SK-N-MC (cell line): ENCODE measurements at places on chromosomes 6 and 20.
A peak's percentile ranks its signal among the peaks of the same experiment; 100 is the strongest.

DNA sequence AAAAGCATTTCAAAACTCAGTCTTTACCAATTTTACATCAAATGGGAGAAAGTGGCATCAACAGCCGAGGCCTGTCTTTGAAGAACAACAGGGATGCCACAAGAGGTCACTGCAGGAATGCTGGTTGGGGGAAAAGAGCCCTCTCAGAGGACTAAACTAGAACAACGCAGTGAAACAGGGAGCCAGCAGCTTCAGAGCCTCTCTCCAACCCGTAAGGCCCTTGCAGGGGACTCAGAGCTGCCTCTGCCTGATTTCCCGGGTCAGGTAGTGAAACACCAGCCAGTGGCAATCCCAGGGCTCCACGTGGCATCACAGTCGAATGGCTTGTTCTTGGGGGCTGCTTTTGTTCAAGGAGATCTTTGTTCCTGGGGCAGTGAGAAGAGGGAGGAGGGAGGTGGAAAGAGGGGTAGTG is 55.0 kb upstream of the KCNK16 start:
- peak; percentile 75 for DNase-seq

- DNase-seq: no peak
Measured at GRCh38 chr6:52983159-52983848, 11.8 kb downstream of the GSTA4 start.

DNA sequence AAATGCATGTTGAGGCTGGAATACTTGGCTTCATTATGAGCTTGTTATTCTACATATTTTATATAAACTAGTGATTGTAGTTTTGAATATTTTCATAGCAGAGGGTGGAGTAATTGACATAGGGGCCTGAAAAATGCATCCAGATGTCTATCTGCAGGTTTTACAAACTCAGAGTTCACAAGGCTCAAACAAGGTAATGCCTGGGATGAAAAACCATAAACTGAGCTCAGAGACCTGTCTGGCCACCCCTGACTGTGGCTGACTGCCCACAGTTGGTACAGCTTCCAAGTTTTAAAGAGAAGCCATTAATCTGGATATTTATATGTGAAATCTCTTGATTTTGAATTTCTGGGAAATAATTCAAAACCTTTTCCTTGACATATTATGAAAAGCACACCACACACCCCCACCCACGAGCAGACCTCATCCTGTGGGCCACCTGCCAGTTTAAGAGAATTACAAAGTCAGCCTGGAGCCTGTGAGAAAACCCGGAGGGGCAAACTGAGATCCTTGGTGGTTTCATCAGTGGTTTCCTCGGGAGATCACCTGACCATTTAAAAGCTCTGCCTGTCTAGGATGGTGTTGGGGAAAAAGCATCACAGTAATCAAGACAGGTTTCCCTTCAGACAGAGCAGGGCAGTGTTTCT is 230.1 kb downstream of the SAMD5 start:
- DNase-seq: no peak

DNA sequence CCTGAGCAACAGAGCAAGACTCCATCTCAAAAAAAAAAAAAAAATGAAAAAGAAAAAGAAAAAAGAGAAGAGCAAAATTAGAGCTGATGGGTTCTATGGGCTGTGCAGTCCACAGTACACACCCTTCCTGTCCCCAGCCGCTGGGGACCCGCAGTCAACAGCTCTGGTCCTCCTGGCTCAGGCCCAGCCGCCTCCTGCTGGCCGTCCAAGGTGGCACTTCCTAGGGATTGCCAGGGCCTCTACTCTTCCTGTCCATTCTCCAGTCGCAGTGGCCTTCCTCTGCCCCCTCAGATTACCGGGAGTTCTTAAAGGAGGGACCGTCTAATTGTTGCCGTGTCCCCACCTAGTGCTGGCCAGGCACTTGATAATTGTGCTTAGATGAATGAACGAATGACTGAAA is 41.7 kb downstream of the TMEM242 start:
- DNase-seq: no peak

DNA sequence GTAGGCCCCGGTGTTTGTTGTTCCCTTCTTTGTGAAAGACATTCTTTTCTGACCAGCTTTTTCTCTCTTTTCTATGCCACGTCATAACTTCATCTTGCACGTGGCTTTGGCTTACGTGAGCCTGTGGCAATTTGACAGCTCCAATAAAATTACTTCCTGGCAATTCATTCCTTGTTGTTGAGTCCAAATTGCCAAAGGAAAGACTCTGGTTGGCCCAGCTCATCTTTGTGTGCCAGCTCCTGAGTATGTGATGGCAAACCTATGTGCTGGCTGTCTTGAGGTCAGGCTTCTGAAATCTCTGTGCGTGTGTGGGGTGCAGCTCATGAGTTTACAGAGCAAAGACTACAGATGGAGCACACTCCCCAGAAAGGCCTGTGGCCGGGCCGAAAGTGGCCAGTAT is 272.5 kb upstream of the SGK1 start:
- no peak for DNase-seq
